Activated naive CD4-positive, alpha-beta T cell treated with anti-CD3 and anti-CD28 coated beads, Interleukin-2, amount 10 ng/mL, durations not matched to agents 5 hours and 36 hours (primary cell): ENCODE measurements at places on chromosomes 11 and 22. TPM values are rescaled to one million over a fixed set of nuclear protein-coding genes. Genes with fewer than 3 reads are reported as not detected.

OLFML1 gene
- total RNA-seq, result not detected

LAYN gene
- 1.3 TPM for total RNA-seq

ALG12 gene
- 20.8 TPM for total RNA-seq

OR4D5 gene
- not detected for total RNA-seq
